ENCODE measurements at places on chromosomes 6 and 20. TPM values are rescaled to one million over a fixed set of nuclear protein-coding genes. Genes with fewer than 3 reads are reported as not detected.

PNPLA1 gene
- not detected for total RNA-seq

SLC24A3 gene
- total RNA-seq: not detected

LGSN gene
- 3.5 TPM for total RNA-seq

ISM1 gene
- total RNA-seq: 0.42 TPM

DNAAF9 gene
- 3.7 TPM for total RNA-seq

GPX5 gene
- not detected for total RNA-seq

HNF4A gene
- total RNA-seq: 11.5 TPM

TMC2 gene
- total RNA-seq: not detected

HCRTR2 gene
- total RNA-seq: not detected

BANF2 gene
- not detected for total RNA-seq

AVP gene
- total RNA-seq: not detected

UTRN gene
- total RNA-seq: 8.4 TPM

LY6G5C gene
- total RNA-seq: 0.51 TPM

SLA2 gene
- total RNA-seq: 0.01 TPM

PAK5 gene
- not detected for total RNA-seq

SLC22A2 gene
- not detected for total RNA-seq

IMPG1 gene
- total RNA-seq: not detected

DUSP22 gene
- 13.4 TPM for total RNA-seq

TRIM31 gene
- total RNA-seq: 2.1 TPM

KHDC1 gene
- 3.8 TPM for total RNA-seq

OTOR gene
- not detected for total RNA-seq

KCNK15 gene
- total RNA-seq: 0.62 TPM

BPIFA1 gene
- total RNA-seq: not detected

EDN3 gene
- 0.10 TPM for total RNA-seq

ZBTB46 gene
- total RNA-seq: 0.59 TPM

TGM3 gene
- total RNA-seq: not detected

LY6G6C gene
- not detected for total RNA-seq

RBPJL gene
- total RNA-seq: not detected

HAO1 gene
- not detected for total RNA-seq

NT5E gene
- 44.9 TPM for total RNA-seq

BHLHE23 gene
- not detected for total RNA-seq

C20orf144 gene
- total RNA-seq: 0.12 TPM

CTAGE9 gene
- total RNA-seq: not detected

LHFPL5 gene
- not detected for total RNA-seq

BMP5 gene
- 0.07 TPM for total RNA-seq

ENPP3 gene
- not detected for total RNA-seq

RAD21L1 gene
- not detected for total RNA-seq

TP53RK gene
- 11.3 TPM for total RNA-seq

C6orf120 gene
- total RNA-seq: 12.3 TPM

NRSN1 gene
- total RNA-seq: not detected

RAB44 gene
- not detected for total RNA-seq

GSTA3 gene
- total RNA-seq: not detected

CMTR1 gene
- 15.1 TPM for total RNA-seq

FYN gene
- total RNA-seq: 4.2 TPM

FOXF2 gene
- 17.7 TPM for total RNA-seq

HTR1E gene
- total RNA-seq: not detected

CSTF1 gene
- total RNA-seq: 39.5 TPM
